T-cell (primary cell): ENCODE measurements at places on chromosomes 6 and 20. TPM values are rescaled to one million over a fixed set of nuclear protein-coding genes. Genes with fewer than 3 reads are reported as not detected.

DNA sequence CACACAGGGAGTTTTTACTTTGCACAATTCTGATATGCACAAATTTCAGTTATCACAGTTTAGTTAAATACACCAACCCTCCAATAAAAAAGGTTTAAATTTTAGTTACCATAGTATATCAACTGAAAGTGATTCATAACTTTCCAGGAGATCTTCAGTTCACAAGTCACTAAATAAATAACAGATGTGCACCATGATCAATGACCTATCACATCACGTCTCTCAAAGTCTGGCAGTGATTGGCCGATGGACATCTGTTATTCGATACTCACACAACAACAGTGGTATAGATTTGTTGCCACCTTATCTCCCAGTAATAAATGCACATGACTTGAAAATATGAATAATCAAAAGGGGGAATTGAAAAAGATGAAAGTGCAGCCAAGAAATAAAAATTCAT lies 66.8 kb upstream of the PTCHD4 start:
- H3K27ac ChIP-seq: no peak overlapping the region
- H3K36me3 ChIP-seq: no peaks in the 10 kb centered on the region
- no peaks in the 10 kb centered on the region for H3K27me3 ChIP-seq

- peaks cover under 1% of the 10 kb centered on the region for H3K27me3 ChIP-seq
- peak overlapping the region; percentile 73 for H3K27ac ChIP-seq
- H3K4me1 ChIP-seq: peaks cover 17% of the 10 kb centered on the region
- peak overlapping the region; percentile 82 for H3K4me3 ChIP-seq
These were observed 4.8 kb upstream of the PRPH2 start for GRCh38 chr6:42727087-42727611.

The SLC17A9 gene
- total RNA-seq: 7.8 TPM

GRCh38 chr20:63542696-63543095 lies 4.9 kb downstream of the SRMS start:
- peaks cover 14% of the 10 kb centered on the region for H3K27me3 ChIP-seq
- DNase-seq: no peak
- H3K4me1 ChIP-seq: peaks cover 5% of the 10 kb centered on the region
- no peak overlapping the region for H3K4me3 ChIP-seq
- no peak overlapping the region for H3K27ac ChIP-seq
- no peaks in the 10 kb centered on the region for H3K36me3 ChIP-seq

GRCh38 chr6:90098001-90098531 lies 198.6 kb downstream of the BACH2 start:
- peak; percentile 41 for DNase-seq
- H3K36me3 ChIP-seq: no peaks in the 10 kb centered on the region
- H3K4me3 ChIP-seq: no peak overlapping the region
- no peaks in the 10 kb centered on the region for H3K27me3 ChIP-seq
- H3K4me1 ChIP-seq: peaks cover 27% of the 10 kb centered on the region
- H3K27ac ChIP-seq: no peak overlapping the region

DNA sequence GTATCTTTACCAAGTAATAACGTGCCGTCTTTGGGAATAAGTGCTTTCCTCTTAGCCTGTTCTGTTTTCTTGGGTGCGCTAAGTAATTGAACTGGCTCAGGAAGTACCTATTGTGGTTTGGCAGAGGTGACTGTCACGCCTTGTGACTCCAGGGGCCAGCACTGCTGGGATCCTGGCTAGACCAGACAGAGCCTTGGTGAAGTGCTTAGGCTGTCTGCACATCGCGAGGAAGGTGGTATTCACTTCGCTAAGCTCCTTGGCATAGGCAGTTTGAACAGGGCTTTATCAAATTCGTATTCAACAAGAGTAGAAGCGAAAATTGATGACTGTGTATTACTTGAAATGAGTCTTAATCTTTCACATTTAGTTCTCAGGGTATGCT lies 17.6 kb downstream of the PRDM1 start:
- peak overlapping the region; percentile 85 for H3K27ac ChIP-seq
- no peak for DNase-seq
- no peaks in the 10 kb centered on the region for H3K27me3 ChIP-seq
- H3K36me3 ChIP-seq: peaks cover 39% of the 10 kb centered on the region
- H3K4me3 ChIP-seq: peak overlapping the region; percentile 11
- H3K4me1 ChIP-seq: peaks cover 12% of the 10 kb centered on the region

The EXOC2 gene
- 40.6 TPM for total RNA-seq

The VWA7 gene
- total RNA-seq: 2.2 TPM

DNA sequence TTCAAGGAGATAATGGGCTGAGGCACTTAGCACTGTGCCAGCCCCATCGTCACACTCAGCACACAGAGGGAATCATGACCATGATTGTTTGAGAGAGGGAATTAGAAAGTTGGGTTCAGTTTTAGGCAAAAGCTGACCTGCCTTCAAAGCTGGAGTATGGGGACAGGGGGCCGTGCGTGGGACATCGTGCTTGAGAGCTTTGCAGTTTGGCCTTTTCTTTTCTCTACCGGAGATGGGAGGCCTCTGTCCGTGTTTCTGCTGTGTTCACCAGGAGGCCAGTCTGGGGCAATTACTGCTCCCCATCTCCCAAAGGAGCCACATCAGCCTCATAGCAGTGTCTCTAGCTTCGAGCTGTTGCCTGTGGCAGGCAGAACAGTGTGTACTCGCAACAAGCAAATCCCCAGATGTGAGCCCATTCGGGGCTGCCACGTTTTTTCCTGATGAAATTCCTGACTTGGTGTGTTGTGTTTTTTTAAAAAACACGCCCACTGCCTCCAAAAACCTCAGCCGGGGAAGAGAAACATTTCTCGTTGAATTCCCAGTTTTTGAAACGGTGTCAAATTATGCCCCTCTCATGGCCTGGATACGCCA lies 20.2 kb downstream of the EYA2 start:
- H3K27me3 ChIP-seq: peaks cover 8% of the 10 kb centered on the region
- H3K36me3 ChIP-seq: no peaks in the 10 kb centered on the region
- H3K4me1 ChIP-seq: no peaks in the 10 kb centered on the region
- DNase-seq: no peak
- no peak overlapping the region for H3K4me3 ChIP-seq

DNA sequence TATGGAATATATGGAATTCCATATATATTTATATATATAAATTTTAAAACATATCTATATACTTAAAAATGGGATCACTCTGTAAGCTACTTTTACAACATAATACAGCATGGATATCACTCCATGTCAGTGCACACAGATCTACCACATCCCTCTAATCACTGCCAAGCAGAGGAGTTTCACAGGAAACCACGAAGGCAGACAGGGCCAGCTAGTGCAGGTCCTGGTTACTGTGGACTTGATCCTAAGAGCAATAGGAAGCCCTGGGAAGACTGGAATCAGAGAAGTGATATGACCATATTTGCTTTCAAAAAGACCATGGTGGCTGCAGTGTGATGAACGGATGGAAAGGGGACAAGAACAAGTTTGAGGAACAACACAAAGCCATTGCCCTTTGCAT lies 40.0 kb upstream of the NRN1 start:
- DNase-seq: no peak
- H3K27me3 ChIP-seq: no peaks in the 10 kb centered on the region
- H3K4me3 ChIP-seq: no peak overlapping the region
- no peaks in the 10 kb centered on the region for H3K4me1 ChIP-seq

DNA sequence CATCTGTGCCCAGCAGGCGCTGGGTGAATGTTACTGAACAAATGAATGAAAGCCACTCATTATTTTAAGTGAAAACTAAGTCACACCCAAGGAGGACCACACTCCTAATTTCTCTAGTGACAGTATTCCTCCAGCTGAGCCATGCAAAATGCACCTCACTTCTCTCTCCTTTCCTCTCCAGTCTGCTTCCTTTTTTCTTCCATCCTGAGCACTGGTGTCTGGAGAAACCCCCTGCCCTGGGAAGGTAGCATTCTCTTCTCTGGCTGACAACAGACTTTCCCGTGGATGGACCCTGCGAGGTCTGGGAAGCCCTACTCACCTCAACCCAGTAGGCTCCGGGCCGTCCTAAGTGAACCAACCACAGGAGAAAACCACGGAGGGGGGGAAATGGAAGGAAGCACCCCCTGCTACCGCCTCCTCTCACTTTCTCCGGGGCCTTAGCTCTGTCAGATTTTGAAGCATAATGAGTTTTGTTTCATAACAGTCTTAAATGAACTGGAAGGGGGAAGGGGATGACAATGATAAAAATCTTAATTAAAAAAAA lies 22.6 kb downstream of the TRERF1 start:
- H3K4me1 ChIP-seq: peaks cover 33% of the 10 kb centered on the region
- H3K27ac ChIP-seq: peak overlapping the region; percentile 77
- H3K27me3 ChIP-seq: no peaks in the 10 kb centered on the region
- peak; percentile 31 for DNase-seq

- no peak overlapping the region for H3K27ac ChIP-seq
- no peaks in the 10 kb centered on the region for H3K27me3 ChIP-seq
- no peak for DNase-seq
These were observed 109.0 kb upstream of the FLRT3 start for GRCh38 chr20:14446446-14446845.

DNA sequence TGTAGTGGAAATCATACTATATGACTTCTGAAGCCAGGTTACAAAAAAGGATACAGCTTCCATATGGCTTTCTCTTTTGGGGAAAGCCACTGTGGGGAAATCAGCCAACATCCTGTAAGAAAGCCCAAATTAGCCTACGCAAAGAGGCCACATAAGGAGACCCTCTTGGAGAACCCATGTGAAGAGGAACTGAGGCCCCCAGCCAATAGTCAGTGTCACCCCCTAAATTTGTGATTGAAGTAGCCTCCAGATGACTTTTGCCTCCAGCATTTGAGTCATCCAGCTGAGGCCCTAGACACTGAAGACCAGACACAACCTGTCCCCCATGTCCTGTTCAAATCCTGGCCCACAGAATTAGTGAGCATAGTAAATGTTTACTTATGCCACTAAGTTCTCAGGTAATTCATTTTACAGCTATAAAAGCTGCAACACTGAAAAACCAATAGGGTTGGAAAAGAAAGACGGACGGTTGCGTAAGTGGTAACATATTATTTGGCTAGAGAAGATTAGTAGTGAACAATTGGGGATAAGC lies 60.4 kb downstream of the HMGCLL1 start:
- DNase-seq: no peak
- no peak overlapping the region for H3K27ac ChIP-seq
- H3K36me3 ChIP-seq: no peaks in the 10 kb centered on the region
- H3K4me3 ChIP-seq: no peak overlapping the region

The NKX2-2 gene
- total RNA-seq: not detected

DNA sequence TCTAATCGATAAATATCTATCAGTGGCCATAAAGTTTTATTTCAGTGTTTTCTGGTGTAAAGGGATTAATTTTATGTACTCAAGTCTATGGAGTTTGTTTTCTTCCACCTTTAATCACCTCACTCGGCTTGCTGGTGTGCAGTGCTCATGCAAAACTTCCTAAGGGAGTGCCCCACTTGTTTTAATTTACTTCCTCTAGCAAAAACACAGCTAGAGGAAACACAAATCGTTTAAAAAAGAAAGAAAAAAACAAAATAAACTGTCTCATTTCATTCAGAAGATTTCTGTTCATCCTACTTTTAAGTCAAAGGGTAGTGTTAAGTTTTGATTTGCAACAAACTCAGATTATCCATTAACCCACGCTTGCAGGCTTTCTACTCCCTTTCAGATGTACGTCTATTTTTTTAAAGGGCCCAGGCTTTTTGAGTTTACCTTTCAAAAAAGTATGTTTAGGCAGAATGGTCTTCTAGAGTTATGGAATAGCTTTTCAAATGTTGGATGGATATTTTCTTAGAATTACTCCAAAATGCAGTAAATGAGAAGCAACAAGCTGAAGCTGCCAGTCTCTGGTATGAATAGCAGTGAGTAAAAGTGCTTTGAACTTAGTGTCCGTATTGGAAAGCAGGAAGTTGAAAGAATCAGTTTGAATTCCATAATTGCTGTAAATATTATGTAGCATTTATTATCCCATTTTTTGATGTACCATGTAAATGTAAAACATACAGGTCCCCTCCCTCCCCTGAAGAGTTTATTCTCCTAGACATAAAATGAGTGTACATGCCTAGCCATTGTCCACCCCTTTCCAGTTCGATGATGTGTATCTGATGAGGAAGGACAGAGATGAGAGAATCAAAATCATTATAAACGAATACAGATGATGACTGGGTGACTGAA lies 113.3 kb downstream of the SLC16A10 start:
- H3K27ac ChIP-seq: no peak overlapping the region
- H3K27me3 ChIP-seq: no peaks in the 10 kb centered on the region
- H3K4me3 ChIP-seq: no peak overlapping the region
- no peaks in the 10 kb centered on the region for H3K36me3 ChIP-seq
- no peak for DNase-seq

DNA sequence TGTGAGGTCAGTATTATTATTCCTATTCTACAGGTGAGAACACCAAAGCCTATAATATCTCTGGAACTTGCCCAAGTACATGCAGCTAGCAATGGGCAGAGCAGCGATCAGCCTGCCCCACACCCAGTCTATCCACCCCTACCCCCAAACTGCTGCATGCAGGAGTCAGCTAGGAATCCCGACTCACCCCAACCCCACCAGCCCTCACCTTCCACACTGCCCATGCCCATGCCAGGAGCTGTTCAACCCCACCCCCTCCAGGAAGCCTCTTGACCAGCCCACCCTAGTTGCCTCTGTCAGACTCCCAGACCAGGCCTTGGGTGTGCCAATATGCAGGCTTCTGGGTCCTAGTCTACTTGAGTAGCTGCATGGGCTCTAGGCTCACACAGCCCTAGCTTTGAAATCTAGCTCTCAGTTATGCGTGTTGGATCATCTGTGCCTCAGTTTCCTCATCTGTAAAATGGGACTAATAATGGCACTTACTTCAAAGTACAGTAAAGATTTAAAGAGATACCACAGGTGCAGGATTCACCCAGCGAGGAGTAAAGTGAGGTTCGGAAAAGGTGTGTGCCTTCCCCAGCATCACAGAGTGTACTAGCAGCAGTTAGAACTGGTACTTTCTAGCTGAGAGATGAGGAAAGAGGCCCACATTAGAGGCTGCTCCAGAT lies 173.2 kb downstream of the VEGFA start:
- no peak overlapping the region for H3K27ac ChIP-seq
- no peaks in the 10 kb centered on the region for H3K36me3 ChIP-seq
- no peak overlapping the region for H3K4me3 ChIP-seq
- no peaks in the 10 kb centered on the region for H3K27me3 ChIP-seq
- no peak for DNase-seq
- H3K4me1 ChIP-seq: no peaks in the 10 kb centered on the region

DNA sequence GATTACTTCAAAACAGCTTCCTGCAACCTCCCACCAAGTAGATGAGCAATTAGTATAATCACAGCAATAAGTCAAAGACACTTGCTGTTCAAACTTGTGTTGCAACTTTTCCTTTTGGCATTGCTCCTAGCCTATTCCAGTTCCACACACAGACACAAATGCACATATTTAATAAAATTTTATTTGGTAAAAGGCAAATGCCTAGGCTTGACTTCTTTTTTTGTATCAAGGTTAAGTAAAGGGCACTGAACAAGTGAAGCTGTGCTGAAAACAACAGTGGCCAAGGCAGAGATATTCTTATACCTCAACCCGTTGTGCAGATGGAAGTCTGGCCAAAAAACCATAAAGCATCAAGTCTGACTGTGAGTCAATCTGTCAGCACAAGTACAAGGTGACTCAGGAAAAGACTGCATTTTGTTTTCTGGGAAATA lies 708.4 kb upstream of the CITED2 start:
- H3K36me3 ChIP-seq: no peaks in the 10 kb centered on the region
- no peaks in the 10 kb centered on the region for H3K27me3 ChIP-seq
- no peaks in the 10 kb centered on the region for H3K4me1 ChIP-seq
- DNase-seq: no peak
- H3K27ac ChIP-seq: no peak overlapping the region

GRCh38 chr20:51463998-51464397 lies 78.5 kb downstream of the NFATC2 start:
- no peaks in the 10 kb centered on the region for H3K4me1 ChIP-seq
- H3K36me3 ChIP-seq: peaks cover 79% of the 10 kb centered on the region
- no peaks in the 10 kb centered on the region for H3K27me3 ChIP-seq
- H3K4me3 ChIP-seq: no peak overlapping the region

The PRSS16 gene
- total RNA-seq: 3.2 TPM

The DDX43 gene
- 0.90 TPM for total RNA-seq
